ENCODE measurements at places on chromosomes 2 and 18. TPM values are rescaled to one million over a fixed set of nuclear protein-coding genes. Genes with fewer than 3 reads are reported as not detected.

Gene FBXO48
- total RNA-seq = 1.1 TPM

Gene PDCL3
- 27.9 TPM for total RNA-seq

Gene TDRD15
- total RNA-seq = not detected

Gene EFR3B
- total RNA-seq = 3.8 TPM

Gene RFX8
- not detected for total RNA-seq

Gene SMYD1
- 468 TPM for total RNA-seq

Gene MALL
- 9.9 TPM for total RNA-seq

Gene FTCDNL1
- total RNA-seq = 3.3 TPM

All from Right ventricle myocardium superior (tissue), 1 donor.